ENCODE measurements at places on chromosomes 6 and 20.

GRCh38 chr6:106829451-106829850 is 145.1 kb downstream of the CD24 start:
- no peak for DNase-seq

DNA sequence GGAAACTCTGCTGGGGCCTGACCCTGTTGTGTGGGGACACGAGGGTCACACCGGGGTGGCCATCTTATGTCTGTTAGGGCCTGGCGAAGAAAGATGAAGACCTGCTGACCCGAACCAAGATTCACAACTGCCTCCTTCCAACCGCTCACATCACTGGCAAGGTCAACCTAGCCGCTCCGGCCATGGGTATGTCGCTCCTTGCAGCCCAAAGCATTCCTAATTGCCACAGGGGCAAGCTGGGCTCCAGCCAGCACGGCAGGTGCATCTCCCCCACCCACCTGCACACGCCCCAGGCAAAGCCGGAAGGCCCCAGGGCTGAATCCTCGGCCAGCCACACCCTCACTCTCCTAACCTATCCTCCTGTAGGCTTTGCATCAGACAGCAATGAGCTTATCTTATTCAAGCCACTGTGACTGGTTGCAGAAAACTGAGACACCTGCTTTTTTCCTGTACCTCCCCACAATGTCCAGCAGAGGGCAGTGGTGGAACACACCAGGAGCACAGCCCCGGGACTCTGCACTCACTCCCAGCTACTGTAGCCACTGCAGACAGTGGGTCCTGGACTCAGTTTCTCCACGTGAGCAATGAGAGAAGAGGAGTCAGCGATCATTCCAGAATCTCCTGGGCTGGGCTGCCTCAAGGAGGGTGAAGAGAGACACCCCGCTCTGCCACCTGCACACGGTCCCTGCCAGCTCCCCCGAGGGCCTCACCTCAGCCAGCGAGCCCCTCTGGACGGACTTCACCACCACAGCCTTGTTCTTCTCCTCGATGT is 170.2 kb downstream of the PREX1 start:
- DNase-seq = peak; percentile 44

DNA sequence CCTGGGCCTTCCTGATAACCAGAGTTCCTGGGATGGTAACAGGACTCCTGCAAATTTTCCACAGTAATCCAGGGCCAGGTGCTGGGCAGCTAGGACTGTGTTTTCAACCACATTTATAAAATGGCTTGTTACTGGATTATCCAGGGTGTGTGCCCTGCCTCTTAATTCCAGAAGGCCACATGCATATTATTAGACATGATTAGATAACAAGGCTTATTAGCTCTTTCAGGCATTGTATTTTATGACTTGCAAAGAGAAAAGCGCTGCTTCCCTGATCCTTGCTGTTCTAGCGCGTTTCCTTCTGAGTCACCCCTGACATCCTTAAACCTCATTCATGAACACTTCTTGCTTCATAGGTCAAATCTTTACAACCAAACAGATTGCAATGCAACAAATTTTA is 208.6 kb downstream of the UST start:
- DNase-seq = no peak

- peak; percentile 45 for DNase-seq
Measured at GRCh38 chr6:116011520-116011919, 49.2 kb downstream of the FRK start.

DNA sequence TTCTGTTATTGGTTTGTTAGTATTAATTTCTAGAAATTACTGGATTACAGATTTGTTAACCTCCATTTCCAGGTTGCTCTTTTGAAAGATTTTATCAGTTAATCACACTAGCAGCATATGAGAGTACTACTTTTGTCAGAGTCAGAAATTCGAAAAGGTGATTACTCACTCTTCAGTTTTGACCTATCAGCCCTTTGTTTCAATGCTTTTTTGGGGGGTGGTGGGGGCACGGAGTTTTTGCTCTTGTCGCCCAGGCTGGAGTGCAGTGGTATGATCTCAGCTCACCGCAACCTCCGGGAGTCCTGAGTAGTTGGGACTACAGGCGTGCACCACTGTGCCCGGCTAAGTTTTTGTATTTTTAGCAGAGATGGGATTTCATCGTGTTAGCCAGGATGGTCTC is 149.2 kb downstream of the JARID2 start:
- no peak for DNase-seq

- no peak for DNase-seq
Measured at GRCh38 chr6:105151644-105152043, 28.2 kb downstream of the POPDC3 start.

Measured in activated CD4-positive, alpha-beta T cell treated with anti-CD3 and anti-CD28 coated beads, Interleukin-2, amount 50 U/mL, for 24 hours (primary cell).